GM12891 (cell line): ENCODE measurements at places on chromosomes 5 and 9.

DNA sequence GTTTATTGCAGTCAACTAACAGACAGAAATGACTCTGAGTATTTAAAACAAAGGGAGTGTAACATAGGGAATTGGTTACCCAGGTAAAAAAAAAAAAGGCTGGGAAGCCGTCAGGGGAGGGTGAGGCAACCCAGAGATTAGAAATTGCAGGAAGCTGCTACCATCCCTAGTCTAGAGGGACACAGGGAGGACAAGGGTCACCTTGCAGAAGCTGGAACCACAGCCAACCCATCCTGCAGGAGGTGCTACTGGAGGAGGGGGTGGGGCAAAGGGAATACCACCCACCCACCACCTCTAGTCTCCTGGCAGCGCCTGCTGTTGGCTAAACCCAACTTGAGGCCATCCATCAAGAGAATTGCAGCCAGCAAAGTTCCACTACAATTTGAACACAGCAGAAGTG is 6.5 kb downstream of the CAST start:
- DNase-seq = no peak

DNA sequence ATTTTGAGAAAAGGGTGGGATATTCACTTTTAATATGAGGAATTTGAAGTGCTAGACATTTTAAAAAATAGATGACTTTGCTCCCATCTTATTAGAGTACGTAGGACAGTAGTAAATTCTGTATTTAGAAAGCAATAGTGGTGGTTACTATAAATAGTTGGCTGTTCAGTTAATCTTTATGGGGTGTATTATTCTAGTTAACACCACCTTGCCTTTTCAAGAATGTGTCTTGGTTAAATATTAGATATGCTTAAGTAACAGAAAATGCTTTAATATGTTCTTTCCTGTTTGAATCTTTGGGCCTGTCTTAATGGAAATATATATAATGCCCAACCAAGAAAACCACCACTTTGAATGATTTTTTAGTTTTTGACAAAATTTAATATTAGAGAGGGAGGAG is 608.7 kb upstream of the FAM174A start:
- DNase-seq = no peak

DNA sequence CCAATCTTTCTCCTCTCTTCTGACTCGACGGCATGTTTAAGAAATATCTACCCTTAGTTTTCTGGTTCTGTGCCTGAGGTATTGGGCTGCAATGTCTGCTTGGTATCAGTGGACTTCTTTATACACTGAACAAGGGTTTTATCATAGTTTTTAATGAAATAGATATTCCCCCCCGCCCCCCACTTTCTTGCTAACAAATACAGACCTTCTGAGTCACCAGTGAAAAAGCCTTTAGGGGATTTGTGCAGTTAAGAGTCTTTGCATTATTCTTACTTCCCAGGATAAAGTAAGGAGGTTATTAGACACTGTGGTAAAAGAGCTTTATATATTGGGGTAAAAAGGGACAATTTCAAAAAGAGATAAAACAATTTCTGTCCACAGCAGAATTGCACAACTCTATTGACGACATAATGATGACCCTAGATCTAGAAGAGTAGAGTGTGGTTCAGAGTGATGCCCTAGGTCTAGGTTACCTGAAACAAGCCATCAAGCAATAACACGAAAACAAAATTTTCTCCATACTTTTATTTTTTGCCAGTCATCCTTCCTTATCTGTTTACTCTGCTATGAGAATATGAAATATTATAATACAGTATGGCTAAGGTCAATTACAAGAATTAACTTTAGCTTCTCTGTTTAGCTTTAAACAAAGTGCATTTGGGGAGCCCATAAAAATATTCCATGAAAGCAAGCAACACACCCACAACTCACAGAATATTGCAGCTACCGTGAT is 110.7 kb downstream of the PLK2 start:
- no peak for DNase-seq

DNA sequence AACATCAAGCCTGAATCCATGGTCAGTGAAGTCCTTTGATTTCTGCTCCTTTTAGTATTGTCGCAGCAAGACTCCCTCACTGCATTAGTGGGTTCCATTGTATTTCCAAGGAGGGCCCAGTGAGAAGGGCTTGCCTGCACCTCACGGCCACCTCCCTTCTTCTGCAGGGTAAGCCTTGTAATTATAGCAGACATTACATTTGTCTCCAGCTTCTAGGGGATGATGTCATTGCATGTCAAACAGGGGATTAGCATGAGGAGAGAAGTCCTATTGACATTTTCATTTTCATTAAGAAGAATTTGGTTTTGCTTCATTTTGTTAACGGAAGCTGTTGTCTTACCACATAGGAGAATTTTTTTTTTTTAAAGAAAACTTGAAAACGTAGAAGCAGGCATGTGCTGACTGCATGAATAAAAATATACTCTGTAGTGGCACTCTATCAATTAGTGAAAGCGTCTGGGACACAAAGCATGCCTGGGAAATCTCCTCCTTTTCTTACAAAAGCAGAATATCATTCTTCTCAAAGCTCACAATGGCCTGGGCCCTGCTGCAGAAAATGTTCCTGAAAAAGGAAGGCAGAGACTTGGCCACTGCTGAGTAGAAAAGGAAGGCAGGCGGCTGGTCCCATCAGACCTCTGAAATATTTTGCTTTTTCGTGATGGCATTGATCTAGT is 27.1 kb downstream of the MAP1B start:
- no peak for DNase-seq

DNA sequence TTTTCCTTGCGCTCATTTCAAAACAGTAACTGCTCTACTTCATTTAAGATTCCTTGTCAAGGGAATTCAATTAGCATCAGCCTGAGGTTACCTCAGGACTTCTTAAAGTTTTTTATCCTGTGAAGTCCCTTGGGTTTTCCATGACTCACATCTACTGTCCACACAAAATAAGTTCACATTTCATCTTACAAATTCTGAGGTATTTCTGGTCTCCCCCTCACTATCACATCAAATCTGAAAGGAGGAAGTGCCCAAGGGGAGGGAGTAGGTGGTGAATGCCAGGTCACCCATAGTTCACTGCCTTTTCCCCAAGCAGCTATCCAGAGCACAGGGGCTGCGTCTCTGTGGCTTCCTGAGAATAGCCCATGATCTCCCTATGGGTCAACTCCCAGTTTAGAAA is 227.1 kb upstream of the NREP start:
- DNase-seq = no peak

DNA sequence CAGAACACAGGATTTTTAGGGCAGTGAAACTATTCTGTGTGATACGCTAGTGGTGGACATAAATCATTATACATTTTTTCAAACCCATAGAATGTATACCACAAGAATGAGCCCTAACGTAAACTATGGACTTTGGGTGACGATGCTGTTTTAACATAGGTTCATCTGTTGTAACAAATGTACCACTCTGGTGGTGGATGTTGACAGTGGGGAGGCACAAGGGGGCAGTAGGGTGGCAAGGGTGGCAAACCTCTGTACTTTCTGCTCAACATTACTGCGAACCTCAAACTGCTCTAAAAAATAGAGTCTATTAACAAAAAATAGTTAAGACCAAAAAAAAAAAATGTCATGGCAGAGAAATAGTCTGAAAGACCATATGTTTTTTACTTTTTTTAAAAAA is 9.1 kb upstream of the MVB12B start:
- DNase-seq = no peak

- no peak for DNase-seq
These were observed 127.3 kb downstream of the CRB2 start for GRCh38 chr9:123483191-123483803.

- no peak for DNase-seq
These were observed 1.6 kb upstream of the OXCT1 start for GRCh38 chr5:41871852-41872251.

DNA sequence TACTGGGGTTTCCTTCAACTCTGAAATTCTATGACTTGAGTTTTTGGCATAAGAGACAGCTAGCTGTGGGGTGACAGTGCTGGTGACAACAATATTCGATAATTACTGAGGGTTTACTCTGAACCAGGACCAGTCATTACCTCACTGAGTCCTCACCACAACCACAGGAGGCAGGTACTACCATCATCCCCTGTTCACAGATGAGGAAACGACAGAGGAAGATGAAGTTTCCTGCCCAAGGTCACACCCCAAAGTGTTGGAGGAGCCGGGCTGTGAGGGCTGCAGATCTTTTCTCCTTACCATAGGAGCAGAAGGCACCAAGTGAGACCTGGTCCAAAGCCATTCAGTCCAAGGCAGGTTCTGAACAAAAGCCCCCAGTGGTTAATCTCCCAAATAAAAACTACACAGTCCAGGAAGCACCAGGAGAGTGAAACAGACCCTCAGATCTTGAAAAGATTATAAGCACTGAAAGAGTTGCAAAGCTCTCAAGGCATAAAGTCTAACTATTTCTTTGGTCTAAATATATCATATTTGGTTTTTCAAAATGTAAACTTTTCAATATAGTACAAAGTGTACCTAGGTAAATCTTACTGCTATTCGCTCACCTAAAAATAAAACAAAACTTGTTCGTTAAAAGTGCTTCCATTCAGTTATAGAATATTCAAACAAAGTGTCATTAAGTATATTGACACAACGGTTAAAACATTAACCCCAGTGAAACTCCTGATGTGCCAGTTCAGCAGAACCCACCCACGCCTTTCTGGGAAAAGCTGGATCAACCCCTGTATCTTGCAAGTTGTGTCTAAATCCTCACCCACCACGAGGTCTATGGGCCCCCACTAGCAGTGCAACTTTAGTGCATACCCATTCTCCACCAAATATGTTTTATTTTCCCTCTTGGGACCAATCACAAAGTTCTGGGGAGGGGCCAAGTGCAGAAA is 82.6 kb upstream of the EQTN start:
- no peak for DNase-seq
